ENCODE measurements at places on chromosomes 5 and 9.

GRCh38 chr5:116444373-116445295 is 130.0 kb downstream of the SEMA6A start:
- DNase-seq = no peak

DNA sequence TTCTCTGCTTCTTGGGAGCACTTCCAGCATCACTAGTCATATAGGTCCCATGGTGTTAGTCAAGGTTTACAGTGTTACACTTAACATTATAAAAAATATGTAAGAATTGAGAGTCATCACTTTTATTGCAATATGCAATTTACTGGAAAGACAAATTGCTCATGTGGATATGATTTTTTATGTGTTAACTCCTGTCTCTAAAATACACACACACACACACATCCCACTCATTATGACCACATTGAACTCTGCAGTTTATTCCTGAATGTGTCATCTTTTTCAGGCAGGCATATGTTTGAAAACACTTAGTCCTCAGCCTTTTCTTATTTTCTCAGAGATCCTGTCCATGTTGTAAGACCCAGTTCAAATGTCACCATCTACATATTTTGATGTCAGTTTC is 148.5 kb upstream of the MRPS30 start:
- no peak for DNase-seq

GRCh38 chr5:40754381-40755092 is 1.2 kb downstream of the TTC33 start:
- DNase-seq = no peak

GRCh38 chr5:169808118-169808581 is 171.1 kb downstream of the DOCK2 start:
- DNase-seq = no peak

DNA sequence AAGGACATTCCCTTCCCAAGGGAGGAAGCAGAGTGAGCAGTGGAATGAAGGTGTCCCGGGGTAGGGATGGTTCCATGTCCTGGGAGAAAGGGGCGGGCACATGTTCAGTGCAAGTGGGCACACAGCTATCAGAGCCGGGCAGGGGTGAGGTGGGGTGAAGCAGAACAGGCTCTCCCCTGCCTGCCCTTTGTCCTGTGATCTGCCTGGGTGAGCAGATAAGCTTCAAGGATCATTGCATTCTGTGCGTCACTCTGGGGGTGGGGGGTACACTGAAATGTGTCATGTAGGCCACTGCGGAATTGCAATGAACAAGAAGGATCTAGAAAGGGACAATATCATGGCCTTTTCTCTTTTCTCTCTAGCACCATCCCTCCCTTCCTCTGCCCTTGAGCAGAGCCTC is 61.7 kb upstream of the SHB start:
- no peak for DNase-seq

GRCh38 chr9:108245331-108245730 is 610.5 kb downstream of the ACTL7B start:
- no peak for DNase-seq

DNA sequence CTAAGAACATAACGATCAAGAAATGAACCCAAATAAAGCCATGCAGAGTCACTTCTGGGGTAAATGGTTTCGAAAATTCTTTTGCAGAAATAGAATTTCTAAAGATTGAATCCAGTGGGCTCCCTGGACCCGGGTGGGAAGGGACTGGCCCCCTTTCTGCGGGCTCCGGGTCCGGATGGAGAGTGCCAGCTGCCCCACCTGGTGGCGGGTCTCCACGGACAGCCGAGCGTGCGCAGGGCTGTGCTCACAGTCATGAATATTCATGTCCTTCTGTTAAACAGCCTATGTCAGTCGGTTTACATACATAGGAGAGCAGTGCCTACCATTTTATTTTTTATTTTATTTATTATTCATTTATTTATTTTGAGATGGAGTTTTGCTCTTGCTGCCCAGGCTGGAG is 4.7 kb upstream of the PPP1R26 start:
- DNase-seq = no peak

DNA sequence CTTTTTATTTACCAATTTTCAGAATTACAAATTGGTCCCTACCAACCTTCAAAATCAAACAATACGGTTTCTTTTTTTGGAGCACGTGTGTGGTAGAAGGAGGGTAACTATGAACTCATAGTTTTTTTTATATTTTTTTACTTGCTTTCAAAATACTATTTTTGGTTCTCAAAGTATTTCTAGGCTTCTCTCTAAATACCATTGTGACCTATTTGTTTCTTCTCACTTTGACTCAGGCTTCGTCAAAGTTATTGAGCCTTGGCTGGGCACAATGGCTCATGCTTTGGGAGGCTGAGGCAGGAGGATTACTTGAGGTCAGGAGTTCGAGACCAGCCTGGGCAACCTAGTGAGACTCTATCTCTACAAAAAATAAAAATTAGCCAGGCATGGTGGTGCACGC is 11.6 kb upstream of the KIF27 start:
- no peak for DNase-seq

- no peak for DNase-seq
These were observed 47.8 kb upstream of the TGFBR1 start for GRCh38 chr9:99056886-99057664.

GRCh38 chr9:92963831-92964606 is 16.7 kb downstream of the FGD3 start:
- no peak for DNase-seq

DNA sequence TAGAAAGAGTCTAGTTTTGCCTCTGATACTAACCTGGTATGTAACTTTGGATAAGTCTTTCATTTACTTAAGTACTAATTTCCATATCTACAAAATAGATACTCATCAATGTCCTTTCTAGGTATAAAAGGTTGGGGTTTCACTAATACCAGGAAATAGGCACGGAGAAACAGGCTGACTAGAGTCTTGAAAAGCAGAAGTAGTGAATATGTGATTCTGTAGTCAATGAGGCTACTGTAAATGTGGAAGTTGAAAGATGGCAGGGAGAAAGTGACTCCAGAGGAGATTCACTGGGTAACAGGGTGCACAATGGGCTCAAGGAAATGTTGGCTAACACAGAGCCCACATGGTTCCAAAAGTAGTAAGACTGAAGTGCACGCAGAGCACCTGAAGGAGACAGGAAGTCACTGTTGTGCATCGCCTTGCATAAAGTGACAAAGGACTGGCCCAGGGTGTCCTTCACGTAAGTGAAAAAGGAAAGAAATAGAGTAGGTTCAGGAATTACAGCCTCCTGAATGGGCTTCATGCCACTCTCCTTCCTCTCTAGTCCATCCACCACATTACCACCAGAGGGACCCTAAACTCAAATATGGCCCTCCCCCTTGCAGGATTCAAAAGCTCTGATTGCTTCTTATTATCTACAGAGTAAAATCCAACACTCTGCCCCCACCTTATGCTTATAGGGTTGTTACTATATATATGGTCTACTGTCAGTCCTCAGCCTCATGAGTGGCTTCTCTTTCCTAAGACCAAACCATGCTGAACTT is 288.0 kb upstream of the SMARCA2 start:
- DNase-seq = no peak

- DNase-seq = no peak
These were observed 83.1 kb downstream of the ADAMTS12 start for GRCh38 chr5:33808699-33809098.

DNA sequence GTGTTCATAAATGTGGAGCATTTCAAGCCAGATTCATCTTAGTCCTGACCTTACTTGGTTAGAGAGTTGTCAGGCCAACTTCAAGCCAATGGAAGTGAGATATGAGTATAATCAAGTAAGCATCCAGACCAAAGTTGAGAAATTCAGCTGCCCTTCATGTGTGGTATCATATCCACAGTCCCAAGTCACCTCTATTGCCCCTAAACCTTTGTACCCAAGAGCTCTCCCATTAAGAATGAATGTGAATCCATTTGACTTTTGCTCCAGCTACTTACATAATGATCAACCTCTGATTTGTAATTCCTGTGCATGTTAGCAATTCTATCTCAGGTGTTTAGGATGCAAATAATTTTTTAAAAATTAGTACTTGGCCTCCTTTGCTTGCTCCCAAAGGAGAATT is 342.7 kb downstream of the ADGRV1 start:
- no peak for DNase-seq

DNA sequence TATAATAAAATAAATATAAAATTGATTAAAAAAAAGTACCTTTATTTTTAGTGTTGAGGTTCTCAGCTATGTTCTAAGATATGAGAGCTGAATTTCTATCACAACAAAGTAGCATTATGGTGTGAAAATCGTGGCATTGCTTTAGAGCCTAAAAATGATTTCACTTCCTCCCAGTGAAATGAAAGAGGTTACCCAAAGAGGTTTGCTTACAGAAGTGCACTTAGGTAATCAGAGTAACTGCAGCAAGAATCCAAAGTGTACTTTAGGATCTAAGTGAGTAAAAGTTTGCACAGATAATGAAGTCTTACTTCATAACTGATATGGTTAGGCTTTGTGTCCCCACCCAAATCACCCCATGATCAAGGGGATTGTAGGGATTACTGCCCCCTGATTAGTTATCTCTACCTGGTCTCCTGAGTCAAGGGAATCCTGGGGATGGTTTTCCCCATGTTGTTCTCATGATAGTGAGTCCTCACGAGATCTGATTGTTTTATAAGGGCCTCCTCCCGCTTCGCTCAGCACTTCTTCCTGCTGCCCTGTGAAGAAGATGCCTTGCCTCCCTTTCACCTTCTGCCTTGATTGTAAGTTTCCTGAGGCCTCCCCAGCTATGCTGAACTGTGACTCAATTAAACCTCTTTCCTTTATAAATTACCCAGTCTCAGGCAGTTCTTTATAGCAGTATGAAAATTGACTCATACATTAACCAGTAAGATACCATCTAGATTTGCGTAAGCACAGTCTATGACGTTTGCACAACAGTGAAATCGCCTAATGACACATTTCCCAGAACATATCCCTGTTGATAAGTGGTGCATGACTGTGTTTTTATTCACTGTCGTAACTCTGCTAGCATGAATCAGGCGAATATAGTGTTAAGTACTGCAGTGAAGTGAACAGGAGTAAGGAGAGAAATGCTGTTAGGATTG is 40.3 kb upstream of the LRRC70 start:
- no peak for DNase-seq

GRCh38 chr9:37676411-37676830 is 25.7 kb downstream of the FRMPD1 start:
- no peak for DNase-seq

GRCh38 chr9:92381775-92382174 is 22.6 kb downstream of the OGN start:
- no peak for DNase-seq

DNA sequence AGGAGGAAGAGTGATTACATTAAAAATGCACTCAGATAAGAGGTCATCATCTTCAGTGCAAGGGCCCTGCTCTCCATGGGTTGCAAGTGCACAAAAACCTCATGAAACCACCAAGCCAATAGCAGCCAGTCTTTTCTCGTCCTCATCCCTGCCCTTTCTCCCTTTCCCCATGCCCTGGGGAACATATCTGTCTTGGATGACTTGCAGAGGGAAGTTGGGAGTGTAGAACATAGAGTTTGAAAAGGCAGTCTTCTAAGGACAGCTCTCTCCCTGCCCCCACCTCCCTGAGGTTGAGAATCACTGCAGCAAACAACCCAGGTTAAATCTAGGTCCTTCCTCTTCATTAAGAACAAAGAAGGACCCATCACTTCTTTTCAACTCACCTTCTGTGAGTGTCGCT is 22.0 kb downstream of the DDX31 start:
- no peak for DNase-seq

DNA sequence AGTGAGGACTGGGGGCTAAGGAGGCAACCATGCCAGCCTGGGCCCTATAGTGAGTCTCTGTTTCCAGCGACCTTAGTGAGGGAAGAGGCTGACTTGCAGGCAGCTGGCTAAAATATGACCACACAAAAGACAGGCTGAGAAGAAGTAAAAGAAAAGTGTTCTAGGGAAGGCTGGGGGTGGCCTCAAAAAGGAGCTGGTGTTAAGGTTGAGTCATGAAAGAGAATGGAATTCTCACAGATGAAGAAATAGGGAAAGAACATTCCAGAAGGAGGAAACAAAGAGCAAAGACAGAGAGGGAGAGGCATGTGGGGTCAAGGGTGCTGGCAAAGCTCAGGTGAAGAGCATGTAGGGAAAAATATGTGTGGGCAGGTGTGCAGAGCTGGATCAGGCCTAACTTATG is 302.7 kb upstream of the RFX3 start:
- no peak for DNase-seq

DNA sequence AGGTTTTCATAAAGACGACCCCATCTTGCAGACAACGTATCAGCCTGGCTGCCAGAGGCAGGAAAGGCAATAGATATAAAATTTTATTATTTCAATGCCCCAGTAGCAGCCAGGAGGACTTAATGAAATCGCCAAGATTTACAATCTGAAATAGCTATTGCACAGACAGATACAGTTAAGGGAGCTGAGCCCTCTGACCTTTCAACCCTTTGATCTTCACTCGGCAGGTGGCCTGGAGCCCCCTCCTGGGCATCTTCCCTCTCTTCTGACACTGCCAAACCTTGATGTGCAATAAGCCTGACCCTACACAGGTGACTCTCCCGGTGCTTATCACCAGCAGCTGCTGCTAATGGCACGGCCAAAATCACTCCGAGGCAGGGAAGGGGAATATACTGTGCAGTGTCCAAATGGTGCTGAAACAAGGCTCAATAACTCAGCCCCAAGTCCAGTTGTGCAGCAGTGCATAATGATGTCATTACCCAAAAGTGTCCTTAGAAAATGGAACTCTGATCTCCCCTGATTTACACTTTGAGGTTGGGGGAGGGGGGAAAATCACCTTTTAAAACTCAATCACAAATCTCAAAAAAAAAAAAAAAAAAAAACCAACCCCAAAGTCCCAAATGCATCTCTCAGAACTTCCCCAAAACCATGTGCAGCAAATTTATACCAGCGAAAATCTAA is 242.0 kb downstream of the CRB2 start:
- DNase-seq = no peak

DNA sequence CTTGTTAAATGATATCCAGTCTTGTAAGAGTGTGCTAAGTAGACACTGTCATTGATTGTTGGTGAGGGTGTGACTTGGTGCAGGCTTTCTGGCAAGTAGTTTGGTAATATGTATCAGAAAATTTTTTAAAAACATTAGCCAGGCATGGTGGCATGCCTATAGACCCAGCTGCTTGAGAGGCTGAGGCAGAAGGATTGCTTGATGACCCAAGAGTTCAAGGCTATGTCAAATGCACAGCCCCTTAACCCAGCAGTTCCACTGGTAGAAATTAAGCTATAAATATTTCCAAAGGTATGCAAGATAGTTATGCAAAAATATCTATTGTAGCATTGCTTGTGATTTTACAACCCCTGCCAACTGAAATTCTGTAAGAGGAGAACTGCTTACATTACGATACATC is 24.2 kb downstream of the ZBTB43 start:
- no peak for DNase-seq

GRCh38 chr9:98826716-98827115 is 19.2 kb downstream of the GALNT12 start:
- no peak for DNase-seq

DNA sequence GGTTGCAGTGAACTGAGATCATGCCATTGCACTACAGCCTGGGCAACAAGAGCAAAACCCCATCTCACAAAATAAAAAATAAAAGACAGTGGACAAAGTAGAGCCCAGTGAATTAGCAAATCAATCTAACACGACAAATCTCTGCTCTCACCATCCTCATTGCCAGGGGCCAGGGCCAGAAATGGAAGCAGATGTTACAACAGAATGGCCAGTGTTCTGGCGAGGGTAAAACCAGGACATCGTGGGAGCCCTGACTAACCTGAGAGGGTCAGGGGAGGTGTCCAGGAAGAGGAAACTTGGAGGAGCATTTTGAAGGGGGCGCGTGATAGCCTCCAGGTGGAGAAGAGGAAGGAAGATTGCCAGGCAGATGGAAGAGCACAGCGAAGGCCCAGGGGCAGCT is 58.4 kb downstream of the NEURL1B start:
- DNase-seq = no peak

All from stimulated activated CD4-positive, alpha-beta T cell treated with anti-CD3 and anti-CD28 coated beads, TNF-alpha, amount 100 ng/mL, for 4 hours (primary cell).